ENCODE measurements at places on chromosomes 3 and 15.

- no peak for DNase-seq
These were observed 18.5 kb upstream of the VPS39 start for GRCh38 chr15:42226648-42227047.

DNA sequence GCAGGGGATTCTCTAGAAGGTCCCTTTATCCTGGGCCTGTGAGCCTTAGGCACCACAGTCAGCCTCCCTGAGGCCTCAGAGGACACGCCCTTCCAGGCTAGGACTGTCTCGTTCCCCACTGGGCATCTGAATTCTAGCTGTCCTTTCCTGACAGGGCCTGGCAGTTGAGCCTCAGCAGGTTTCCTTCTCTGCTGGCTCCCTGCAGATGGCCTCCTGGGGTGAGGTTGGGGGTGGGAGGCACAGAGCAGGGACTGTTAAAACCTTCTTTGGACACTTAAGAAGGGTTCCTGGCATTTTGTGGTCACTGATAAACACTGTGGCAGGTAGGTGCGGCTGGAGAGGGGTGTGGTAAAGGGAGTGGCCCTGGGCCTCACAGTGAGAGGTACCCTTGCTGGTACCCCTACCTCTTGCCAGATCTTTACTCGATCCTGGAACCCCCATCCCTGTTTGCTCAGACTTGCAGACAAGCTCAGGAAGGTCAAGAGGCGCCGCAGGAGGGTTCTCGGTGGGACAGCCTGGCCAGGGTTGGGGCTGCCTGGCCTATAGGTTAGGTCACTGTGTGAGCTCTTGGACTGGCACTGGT, 8.5 kb downstream of the CLK3 start:
- no peak for DNase-seq

- no peak for DNase-seq
These were observed 2.7 kb downstream of the FOXP1 start for GRCh38 chr3:71580636-71581456.

- DNase-seq: no peak
These were observed 17.6 kb downstream of the DAZL start for GRCh38 chr3:16587681-16588060.

- peak; percentile 10 for DNase-seq
These were observed 61.3 kb downstream of the HERC2 start for GRCh38 chr15:28260722-28261121.
